ENCODE measurements at places on chromosomes 2 and 18. TPM values are rescaled to one million over a fixed set of nuclear protein-coding genes. Genes with fewer than 3 reads are reported as not detected.
A peak's percentile ranks its signal among the peaks of the same experiment; 100 is the strongest.

DNA sequence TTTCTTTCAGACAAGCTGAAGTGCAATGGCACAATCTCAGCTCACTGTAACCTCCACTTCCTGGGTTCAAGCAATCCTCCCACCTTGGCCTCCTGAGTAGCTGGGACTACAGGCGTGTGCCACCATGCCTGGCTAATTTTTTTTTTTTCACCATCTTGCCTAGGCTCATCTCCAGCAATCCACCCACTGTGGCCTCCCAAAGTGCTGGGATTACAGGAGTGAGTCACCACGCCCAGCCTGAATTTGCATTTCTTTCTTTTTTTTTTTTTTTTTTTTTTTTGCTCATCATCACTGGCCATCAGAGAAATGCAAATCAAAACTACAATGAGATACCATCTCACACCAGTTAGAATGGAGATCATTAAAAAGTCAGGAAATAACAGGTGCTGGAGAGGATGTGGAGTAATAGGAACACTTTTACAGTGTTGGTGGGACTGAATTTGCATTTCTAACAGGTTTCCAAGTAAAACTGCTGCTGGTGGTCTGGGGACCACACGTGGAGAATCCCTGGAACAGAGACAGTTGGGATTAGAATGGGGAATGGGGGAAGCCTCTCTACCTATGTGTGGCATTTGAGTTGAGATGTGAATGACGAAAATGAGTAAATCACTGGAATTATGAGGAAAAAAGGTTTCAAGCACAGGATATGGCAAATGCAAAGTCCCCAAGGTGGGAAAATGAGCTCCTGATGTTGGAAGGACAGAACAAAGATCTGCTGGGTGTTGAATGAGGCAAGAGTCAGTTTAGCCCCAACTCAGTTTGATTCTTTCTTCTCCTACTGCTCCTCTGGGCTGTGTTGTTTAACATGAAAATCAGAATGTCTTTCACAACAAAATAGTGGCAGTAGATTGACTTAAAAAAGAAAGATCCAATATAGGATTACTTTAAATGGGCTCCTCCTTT, 88.8 kb upstream of the MAP4K4 start:
- no peaks in the 10 kb centered on the region for H3K27me3 ChIP-seq
- no peak for DNase-seq
- no peak overlapping the region for H3K4me3 ChIP-seq

DNA sequence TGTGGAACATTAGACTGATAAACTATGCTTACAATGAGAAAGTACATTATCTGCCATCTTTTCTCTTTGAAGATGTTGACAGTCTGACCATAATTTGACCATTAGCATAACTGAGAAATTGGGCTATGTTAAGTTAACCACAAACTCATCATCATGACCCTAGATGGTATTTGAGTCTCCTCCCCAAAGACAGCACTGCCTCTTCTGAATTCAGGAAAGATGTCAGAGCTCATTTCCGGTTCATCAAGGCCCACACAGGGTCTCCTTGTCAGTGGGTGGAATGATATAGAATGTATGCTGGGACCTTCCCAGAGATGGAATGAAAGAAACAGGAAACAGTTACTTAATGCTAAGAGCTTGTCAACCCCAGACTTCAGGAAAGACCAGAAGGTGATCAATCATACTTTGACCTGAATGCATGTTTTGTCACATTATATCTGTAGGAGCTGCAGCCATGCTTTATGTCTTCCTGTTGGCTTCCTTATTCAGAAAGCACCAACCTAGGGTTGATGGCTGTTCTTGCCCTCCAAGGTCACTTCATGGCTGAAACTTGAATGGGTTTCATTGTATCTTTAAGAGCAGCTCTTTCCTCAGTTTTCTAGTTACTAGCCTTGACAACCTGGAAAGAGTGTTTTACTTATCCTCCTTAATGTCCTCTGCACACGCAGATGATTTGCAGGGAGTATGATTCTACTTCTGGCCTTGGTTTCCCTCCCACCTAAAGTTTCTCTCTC, 99.1 kb upstream of the NEUROD1 start:
- no peak overlapping the region for H3K4me3 ChIP-seq
- peak overlapping the region; percentile 67 for H3K27ac ChIP-seq
- H3K4me1 ChIP-seq, result peaks cover 65% of the 10 kb centered on the region
- H3K27me3 ChIP-seq, result no peaks in the 10 kb centered on the region

GRCh38 chr2:29448096-29448688, 333.0 kb downstream of the CLIP4 start:
- DNase-seq, result no peak
- no peaks in the 10 kb centered on the region for H3K27me3 ChIP-seq
- H3K4me1 ChIP-seq, result no peaks in the 10 kb centered on the region
- no peak overlapping the region for H3K4me3 ChIP-seq
- no peaks in the 10 kb centered on the region for H3K36me3 ChIP-seq

DNA sequence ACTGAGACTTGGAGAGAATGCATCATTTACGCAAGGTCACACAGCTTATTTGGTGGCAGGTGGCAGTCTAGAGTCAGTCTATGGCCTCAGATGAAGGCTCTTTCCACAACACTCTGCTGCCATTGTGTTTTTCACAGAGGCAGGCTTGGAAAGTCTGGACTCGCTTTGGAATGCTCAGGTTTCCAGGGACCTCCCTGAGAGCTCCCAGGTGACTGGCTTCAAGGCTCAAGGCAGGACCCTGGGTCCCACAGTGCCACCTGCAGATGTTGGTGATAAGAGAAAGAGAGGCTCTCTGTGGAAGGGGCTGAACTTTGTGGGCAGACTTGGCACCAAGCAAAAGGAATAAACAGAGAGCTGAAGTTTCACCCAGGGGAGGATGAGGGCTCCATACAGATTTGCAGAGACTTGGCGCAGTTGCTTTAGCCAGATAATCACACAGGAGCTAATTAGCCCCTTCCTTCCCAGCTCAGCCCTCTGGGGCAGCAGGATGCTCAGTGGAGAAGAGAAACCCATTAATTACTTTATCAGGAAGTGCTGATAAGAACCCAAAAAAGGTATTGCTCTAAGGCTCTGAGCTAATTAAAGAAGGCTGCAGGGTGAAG, 103.5 kb downstream of the LBH start:
- H3K36me3 ChIP-seq, result no peaks in the 10 kb centered on the region
- no peak overlapping the region for H3K27ac ChIP-seq
- DNase-seq, result no peak
- no peak overlapping the region for H3K4me3 ChIP-seq
- no peaks in the 10 kb centered on the region for H3K27me3 ChIP-seq

DNA sequence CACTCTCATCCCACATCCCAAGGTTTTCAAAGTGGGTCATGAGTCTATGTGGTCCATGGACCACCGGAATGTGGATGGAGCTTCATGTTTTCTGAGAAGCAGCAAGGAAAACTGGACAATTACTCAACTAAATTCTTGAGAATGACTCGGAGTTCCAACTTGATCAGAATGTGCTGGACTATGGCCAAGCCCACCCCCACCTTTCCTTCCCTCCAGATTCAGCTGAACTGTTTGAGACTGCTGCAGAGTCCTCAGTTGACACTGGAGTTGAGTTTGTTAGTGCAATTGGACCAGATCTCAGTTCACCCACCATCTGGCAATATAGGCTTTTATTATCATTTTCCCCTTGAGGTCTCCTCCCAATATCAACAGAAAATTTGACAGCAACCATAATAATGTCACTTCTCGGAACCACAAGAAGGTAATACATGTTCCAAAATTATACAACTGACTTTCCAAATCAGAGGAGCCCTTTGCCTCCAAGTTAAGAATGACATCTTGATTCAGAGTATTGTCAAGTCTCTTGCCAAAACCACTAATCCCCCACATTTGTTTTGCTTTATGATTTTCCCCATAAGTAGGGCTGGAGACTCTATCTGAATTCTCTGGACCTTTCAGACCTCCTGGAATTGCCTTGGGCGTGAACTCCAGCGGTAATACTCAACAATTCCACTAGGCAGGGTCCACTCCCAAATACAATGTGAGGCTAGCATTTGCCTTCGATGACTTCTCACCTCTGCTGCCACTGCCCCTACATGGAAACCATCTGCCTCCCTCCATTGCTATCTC, 8.8 kb downstream of the COL4A4 start:
- no peaks in the 10 kb centered on the region for H3K4me1 ChIP-seq
- no peak overlapping the region for H3K4me3 ChIP-seq
- no peaks in the 10 kb centered on the region for H3K27me3 ChIP-seq
- no peaks in the 10 kb centered on the region for H3K36me3 ChIP-seq
- no peak for DNase-seq
- H3K27ac ChIP-seq, result no peak overlapping the region

Gene UGT1A8
- total RNA-seq, result not detected

GRCh38 chr2:132780651-132781050, 110.6 kb upstream of the LYPD1 start:
- H3K36me3 ChIP-seq, result no peaks in the 10 kb centered on the region
- no peak for DNase-seq
- H3K4me3 ChIP-seq, result no peak overlapping the region
- H3K27ac ChIP-seq, result no peak overlapping the region
- no peaks in the 10 kb centered on the region for H3K27me3 ChIP-seq
- no peaks in the 10 kb centered on the region for H3K4me1 ChIP-seq

- H3K27me3 ChIP-seq, result no peaks in the 10 kb centered on the region
- no peak overlapping the region for H3K4me3 ChIP-seq
- no peak overlapping the region for H3K27ac ChIP-seq
- H3K36me3 ChIP-seq, result no peaks in the 10 kb centered on the region
- H3K4me1 ChIP-seq, result peaks cover 5% of the 10 kb centered on the region
- no peak for DNase-seq
These were observed 107.6 kb downstream of the RAPGEF4 start for GRCh38 chr2:172843266-172843582.

- no peak overlapping the region for H3K4me3 ChIP-seq
- no peak for DNase-seq
- no peaks in the 10 kb centered on the region for H3K36me3 ChIP-seq
These were observed 15.5 kb downstream of the LDLRAD4 start for GRCh38 chr18:13233787-13234783.

DNA sequence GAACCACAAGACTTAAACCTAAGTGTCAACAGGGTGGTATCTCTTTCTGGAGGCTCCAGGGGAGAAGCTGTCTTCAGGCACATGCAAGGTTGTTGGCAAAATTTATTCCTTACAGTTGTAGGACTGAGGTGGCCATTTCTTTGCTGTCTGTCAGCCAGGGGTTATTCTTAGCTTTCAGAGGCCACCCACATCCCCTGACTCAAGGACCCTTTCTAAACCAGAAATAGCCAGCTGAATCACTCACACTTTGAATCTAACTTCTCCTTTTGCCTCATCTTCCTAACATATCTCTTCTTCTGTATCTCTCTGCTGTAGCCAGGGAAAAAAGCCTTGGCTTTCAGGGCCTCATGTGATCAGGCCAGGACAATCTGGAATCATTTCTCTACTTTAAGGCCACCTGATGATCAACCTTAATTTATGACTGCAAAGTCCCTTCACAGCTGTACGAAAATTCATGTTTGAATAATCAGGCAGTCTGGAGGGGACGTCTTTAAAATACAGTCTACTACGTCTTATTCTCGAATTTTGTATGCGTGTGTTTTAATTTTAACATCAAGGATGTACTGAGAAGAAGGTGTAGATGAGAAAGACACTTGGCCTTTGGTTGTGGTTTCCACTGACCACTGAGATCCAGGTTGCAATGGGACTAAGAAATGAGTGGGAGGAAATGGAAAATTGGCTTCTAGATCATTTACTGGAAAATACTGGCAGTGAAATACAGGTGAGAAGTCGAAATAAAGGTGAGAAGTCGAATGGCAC, 90.4 kb downstream of the DOCK10 start:
- H3K4me1 ChIP-seq, result peaks cover 7% of the 10 kb centered on the region
- DNase-seq, result no peak

- H3K27ac ChIP-seq, result no peak overlapping the region
- no peaks in the 10 kb centered on the region for H3K36me3 ChIP-seq
- no peak overlapping the region for H3K4me3 ChIP-seq
- peaks cover 18% of the 10 kb centered on the region for H3K4me1 ChIP-seq
- no peak for DNase-seq
These were observed 686.0 kb downstream of the NRXN1 start for GRCh38 chr2:50345701-50346591.

DNA sequence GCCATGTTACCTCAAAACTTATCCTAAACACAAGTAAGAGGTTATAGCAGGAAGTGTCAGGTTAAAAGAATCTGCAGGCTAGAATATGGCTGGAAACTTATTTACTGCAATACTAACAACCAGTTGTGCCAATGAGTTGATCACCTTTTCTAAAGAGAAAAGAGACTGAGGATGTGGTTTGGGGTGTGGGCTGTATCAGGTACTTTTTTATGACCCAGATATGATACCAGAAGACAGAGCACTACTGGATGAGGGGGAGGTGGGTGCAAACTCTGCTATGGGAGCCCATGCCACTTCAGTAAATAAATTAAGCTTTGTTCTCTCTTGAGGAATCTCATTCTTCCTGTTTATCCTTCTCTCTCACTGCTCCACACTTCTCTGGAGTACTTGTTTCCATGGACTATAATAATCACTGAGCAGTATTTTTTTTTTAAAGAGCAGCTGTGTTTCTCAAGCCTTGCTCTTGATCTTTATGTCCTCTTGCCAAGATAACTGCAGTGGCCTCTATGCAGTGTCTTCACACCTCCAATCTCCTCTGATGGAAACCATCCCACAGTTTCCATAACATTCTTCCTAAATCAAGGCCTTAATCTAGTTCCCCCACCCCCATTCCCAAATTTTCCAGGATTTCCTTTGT, 51.2 kb upstream of the NOSTRIN start:
- no peaks in the 10 kb centered on the region for H3K27me3 ChIP-seq
- H3K4me1 ChIP-seq, result peaks cover 9% of the 10 kb centered on the region
- DNase-seq, result no peak
- H3K4me3 ChIP-seq, result no peak overlapping the region

GRCh38 chr2:73252238-73253027, 18.3 kb downstream of the CCT7 start:
- no peak overlapping the region for H3K27ac ChIP-seq
- no peak overlapping the region for H3K4me3 ChIP-seq
- H3K27me3 ChIP-seq, result no peaks in the 10 kb centered on the region
- H3K36me3 ChIP-seq, result peaks cover 4% of the 10 kb centered on the region
- no peak for DNase-seq

- peak; percentile 11 for DNase-seq
- peak within 1 kb of the TSS; percentile 14 for H3K4me3 ChIP-seq
- H3K4me1 ChIP-seq, result no peaks in the 10 kb centered on the region
- H3K27me3 ChIP-seq, result no peaks in the 10 kb centered on the region
These were observed at the start of gene RAB27B for GRCh38 chr18:54828281-54828881. Gene RAB27B (plus strand): TSS chr18:54828477. CDS start chr18:54877586, 49,109 bp downstream.

- no peaks in the 10 kb centered on the region for H3K27me3 ChIP-seq
- H3K27ac ChIP-seq, result no peak overlapping the region
- DNase-seq, result no peak
- no peaks in the 10 kb centered on the region for H3K4me1 ChIP-seq
These were observed 163.9 kb downstream of the COL4A4 start for GRCh38 chr2:227000123-227000522.

Gene CFAP53
- total RNA-seq, result 1.7 TPM

DNA sequence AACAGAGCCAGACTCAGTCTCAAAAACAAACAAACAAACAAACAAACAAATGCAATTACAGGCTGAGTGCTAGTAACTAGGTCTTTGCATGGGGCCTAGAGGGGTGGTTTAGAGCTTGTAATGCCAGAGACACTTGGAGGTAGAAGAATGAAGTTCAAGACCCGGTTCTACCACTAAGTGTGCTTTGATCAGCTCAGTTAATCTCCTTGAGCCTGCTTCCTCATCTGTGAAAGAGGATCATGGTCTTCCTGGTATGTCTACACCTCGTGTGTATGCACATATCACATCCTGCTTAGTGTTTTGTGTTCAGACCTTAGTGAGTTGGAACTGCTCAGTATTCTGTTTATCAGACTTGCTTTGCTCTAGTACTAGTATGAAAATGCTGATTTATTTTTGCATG, 4.8 kb upstream of the ATP6V1C2 start:
- no peak for DNase-seq
- no peak overlapping the region for H3K4me3 ChIP-seq
- no peaks in the 10 kb centered on the region for H3K4me1 ChIP-seq
- no peaks in the 10 kb centered on the region for H3K27me3 ChIP-seq

- H3K27ac ChIP-seq, result no peak overlapping the region
- H3K36me3 ChIP-seq, result no peaks in the 10 kb centered on the region
- no peak for DNase-seq
These were observed 42.4 kb upstream of the PPM1B start for GRCh38 chr2:44126106-44126797.

Gene CHN1
- total RNA-seq, result 27.2 TPM
